ENCODE measurements at places on chromosomes 2 and 18. TPM values are rescaled to one million over a fixed set of nuclear protein-coding genes. Genes with fewer than 3 reads are reported as not detected.
A peak's percentile ranks its signal among the peaks of the same experiment; 100 is the strongest.

The REG1B gene
- total RNA-seq: not detected

DNA sequence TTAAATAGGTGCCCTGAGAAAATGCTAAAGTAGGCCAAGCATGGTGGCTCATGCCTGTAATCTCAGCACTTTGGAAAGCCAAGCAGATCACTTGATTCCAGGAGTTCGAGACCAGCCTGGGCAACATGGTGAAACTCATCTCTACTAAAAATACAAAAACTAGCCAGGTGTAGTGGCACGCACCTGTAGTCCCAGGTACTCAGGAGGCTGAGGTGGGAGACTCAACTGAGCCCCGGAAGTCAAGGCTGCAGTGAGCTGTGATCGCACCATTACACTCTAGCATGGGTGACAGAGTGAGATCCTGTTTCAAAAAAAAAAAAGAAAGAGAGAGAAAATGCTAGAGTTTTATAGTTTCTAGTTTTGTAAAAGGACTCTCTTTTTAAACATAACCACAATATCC, 12.0 kb downstream of the ANKRD44 start:
- DNase-seq: no peak

GRCh38 chr2:121241466-121241865, 43.5 kb downstream of the TFCP2L1 start:
- no peak for DNase-seq

DNA sequence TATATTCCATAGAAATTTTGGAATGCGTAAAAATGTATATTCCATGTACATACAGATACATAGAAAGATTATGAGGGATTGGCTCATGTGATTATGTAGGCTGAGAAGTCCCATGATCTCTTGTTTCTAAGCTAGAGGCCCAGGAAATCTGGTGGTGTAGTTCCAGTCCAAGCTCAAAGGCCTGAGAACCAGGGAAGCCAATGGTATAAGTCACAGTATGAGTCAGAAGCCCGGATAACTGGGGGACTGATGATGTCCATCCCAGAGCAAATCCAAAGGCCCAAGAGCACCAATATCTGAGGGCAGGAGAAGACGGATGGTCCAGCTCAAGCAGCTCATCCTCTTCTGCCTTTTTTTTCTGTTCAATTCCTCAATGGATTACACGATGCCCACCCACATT, 385.0 kb upstream of the KLHL29 start:
- no peak for DNase-seq

The PAX8 gene
- total RNA-seq: 0.30 TPM

DNA sequence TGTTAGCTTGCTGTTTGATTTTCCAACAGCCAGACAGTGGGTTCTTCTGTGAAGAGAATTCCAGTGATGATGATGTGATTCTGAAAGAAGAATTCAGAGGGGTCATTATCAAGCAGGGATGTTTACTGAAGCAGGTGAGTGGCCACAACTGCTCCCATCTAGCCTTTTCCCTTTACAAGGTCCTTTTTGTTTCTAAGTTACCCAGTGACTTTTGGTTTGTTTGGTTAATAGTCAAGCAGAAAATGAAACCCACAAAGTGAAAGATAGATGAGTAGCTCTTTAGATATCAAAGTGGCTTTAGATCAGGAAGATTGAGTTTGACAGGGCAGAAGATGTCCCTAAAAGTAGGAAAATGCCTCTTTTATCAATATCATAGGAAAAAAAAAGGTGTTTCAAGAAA, 23.3 kb downstream of the PLEK start:
- no peak for DNase-seq

DNA sequence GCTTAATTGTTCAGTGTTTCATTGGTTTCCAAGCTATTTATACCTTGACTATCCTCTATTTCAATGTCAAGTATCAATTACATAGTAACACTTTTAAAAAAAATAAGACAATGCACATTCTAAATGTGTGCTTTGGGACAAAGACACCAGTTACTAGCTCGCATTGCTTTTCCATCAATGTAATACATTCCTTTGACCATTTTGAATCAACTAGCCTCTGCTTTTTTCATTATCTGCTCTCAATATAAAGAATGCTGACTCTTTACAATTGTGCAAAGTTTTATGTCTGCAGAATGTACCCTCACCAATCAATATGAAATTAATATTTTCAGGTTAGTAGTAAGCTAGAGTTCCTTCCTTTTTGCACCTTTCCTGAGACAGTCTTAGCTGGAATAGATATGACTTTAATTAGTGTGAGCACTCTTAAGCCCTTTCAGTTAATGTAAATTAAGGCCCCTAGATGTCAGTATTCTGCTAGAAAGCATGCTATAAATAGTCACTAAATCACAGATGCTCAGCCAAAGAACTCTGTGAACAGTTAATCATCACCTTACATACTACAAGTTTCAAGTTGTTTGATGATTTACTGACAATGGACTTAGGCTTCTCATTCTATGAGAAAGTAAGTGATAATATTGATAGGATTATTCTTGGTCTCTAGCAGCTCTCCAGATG, 413.6 kb downstream of the PTH2R start:
- peak; percentile 7 for DNase-seq

DNA sequence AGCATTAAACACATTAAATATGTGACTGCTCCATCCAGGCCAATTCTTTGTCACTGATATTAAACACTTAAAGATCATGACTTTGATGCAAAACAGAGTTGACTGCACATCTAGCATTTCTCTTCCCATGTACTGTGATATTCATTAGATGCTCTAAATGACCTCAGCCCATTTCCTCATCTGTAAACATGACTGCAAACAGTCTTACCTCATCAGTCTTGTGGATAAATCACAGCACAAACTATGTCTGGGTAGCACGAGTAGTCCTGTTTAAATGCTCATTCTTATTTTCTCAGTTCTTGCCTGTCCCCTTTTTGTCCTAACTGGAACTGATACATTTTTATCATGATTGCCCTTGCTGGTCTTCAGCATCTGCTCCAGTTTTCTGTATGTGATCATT, 1974.8 kb upstream of the LRRTM1 start:
- no peak for DNase-seq

DNA sequence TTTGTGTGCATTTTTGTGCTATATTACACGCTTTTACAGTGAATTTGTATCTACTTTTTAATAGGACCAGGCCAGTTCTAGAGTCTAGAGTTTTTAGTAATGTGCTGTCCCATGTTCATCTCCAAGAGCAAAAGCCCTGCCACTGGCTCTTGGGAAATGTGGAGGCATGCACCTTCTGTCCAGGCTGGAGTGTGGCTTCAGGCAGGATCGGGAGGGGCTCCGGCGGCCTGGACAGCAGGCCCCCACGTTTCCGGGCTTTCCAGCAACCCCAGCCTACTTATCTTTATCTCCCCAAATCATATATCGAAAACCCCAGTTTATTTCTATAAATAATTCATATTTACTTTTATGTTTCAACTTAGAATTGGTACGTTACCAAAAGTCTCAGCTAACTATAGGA, 78.2 kb downstream of the SNTG2 start:
- no peak for DNase-seq

The NEB gene
- 212 TPM for total RNA-seq

GRCh38 chr18:37508207-37508606, 57.4 kb downstream of the CELF4 start:
- no peak for DNase-seq

- no peak for DNase-seq
Measured at GRCh38 chr2:189959450-189959849, 103.1 kb downstream of the MSTN start.

DNA sequence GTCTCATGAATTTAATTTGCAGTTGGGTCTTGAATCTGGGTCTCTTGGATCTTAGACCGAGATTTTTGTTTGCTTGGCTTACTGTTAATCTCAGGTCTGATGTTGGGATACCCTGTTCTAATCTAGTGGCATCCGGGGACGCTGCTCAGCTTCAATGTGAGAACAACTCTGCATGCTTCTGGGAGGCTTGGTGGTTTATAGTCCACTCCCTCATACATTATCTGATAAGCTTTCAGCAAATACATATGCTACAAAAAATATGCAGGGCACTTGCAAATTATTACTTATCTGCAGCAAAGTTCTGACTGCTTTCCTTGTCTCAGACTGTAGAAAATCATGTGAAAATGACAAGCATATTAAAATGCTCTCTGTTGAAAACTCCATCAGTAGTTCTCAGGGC, 39.4 kb downstream of the RNF144A start:
- DNase-seq: no peak
